Frontal cortex (tissue), 4 donors: ENCODE measurements at places on chromosomes 3 and 15. TPM values are rescaled to one million over a fixed set of nuclear protein-coding genes. Genes with fewer than 3 reads are reported as not detected.

COX5A gene
- 46.9 TPM for total RNA-seq

SNX1 gene
- 26.5 TPM for total RNA-seq

TMCO5A gene
- not detected for total RNA-seq

RIOX2 gene
- 13.9 TPM for total RNA-seq

GOLGA6A gene
- total RNA-seq, result under 0.01 TPM

CTSH gene
- 4.9 TPM for total RNA-seq

NDN gene
- total RNA-seq, result 97.0 TPM

TM4SF4 gene
- total RNA-seq, result not detected

- DNase-seq, result no peak
Measured at GRCh38 chr3:83513677-83514076, 1445.1 kb upstream of the CADM2 start.

DNA sequence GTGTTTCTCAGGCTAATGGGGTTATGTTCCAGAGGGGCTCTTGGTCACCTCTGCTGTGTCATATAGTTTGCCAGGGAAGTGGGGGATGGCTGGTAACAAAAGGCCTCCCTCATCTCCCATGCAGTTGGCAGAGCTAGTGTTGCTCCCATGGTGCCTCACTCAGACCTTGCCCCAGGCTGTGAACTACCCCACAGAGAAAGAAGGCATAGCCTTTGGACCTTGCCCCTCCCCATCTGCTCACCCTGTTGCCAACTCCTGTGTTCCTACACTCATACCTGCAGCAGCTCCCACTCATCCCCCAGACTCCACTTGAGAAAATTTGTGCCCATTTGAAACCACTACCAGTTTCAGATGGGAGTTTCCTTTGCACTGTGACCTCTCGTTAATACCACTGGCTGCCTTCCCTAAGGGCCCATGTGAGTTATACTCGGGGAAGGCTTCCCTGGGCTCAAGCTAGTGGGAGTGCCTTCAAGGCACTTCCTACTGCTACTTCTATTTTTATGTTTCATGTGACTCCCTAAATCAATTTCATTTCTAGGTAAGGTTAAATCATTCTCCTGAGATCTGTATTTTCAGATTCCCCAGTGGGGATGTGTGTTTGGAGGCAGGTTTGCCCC, 25.3 kb upstream of the COPB2 start:
- DNase-seq, result no peak

GRCh38 chr15:37550360-37551024, 383.9 kb upstream of the TMCO5A start:
- no peak for DNase-seq

DNA sequence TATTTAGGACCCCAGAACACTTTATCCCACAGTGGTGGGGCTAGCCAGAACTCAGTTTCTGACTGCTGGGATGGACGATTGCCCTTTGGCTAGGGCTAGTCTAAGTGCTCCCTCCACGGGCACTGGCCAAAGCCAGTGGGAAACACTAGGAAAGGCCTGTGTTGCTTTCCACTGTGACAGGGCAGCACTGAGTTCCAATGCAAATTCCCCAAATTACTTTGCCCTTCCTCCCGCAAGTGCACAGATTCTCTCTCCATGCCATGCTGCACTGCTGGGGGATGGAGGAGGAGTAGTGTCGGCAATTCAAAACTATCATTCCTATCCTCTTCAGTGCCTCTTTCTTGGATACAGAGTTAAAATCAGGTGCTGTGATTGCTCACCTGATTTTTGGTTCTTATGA, 100.0 kb downstream of the SH3GL3 start:
- no peak for DNase-seq
